ENCODE measurements at places on chromosomes 13 and 19. TPM values are rescaled to one million over a fixed set of nuclear protein-coding genes. Genes with fewer than 3 reads are reported as not detected.

The C2CD4C gene
- 0.17 TPM for total RNA-seq

The CACNG8 gene
- total RNA-seq, result not detected

DNA sequence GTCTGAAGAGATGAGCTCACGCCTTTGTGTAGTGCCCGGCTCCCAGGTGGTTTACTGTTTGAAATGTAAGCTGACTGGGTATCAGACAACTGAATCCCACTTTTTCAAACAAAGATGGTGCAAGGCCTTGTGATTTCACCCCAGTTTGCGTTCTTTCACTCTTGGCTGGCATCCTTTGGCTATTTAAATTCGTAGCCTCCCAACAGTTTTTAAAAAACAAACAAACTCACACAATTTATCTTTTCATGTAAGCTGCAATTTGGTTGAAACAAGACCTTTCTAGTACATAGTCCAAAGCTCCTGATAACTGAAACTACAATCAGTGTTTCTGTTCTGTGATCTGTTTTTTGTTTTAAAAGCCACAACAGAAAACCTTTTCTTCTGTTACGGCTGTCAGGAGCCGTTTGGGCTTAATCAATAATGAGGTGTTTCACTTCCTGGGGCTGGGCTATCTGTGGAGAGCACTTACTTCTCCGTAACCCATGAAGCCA is 65.1 kb upstream of the NPAS1 start:
- no peak for DNase-seq

- DNase-seq, result no peak
Measured at GRCh38 chr13:80037505-80037888, 303.4 kb downstream of the SPRY2 start.

GRCh38 chr13:26813980-26814348 is 53.4 kb upstream of the GPR12 start:
- DNase-seq, result no peak

- no peak for DNase-seq
Measured at GRCh38 chr19:53102756-53103233, 427 bp downstream of the ZNF160 start.

Data from mucosa of descending colon (tissue), 3 donors.